Stromal cell of bone marrow (primary cell): ENCODE measurements at places on chromosomes 12 and 14.
A peak's percentile ranks its signal among the peaks of the same experiment; 100 is the strongest.

GRCh38 chr12:132084621-132085290 is 59.4 kb downstream of the DDX51 start:
- DNase-seq = peak; percentile 26

DNA sequence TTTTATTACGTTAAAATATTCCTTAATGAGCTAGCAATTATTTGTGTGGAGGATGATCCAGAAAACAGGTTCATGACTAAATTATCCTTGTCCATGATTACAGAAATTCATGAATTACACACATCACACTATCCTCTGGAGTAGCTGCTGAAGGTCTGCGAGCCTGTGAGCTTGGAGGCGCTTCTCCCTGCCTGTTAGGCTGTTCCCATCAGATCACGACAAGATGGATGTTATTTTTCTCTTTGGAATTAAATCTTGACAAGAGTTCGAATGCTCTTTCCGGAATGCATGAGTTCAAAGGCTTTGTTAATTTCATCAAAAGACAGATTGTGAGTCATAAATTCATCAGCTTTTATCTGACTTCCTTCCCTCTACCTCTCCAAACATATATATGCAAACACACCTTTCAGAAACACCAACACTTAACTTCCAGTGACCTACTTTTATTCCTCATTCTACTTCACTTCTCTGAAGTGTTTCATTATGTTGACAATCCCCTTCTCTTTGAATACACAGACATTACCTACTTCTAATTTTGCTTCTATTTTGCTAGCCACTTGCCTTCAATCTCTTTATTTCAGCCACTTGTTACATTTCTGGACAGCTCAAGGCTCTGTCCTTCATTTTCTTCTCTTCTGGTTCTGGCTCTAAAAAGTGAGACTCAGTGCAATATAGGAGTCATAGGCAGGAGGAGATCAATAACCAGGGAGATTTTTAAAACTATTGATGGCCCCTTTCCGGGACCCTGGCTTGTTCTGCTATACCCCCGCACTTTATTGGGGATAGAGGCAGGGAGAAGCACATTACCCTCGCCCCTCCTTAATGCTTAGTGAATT is 274.6 kb downstream of the BTG1 start:
- no peak for DNase-seq

DNA sequence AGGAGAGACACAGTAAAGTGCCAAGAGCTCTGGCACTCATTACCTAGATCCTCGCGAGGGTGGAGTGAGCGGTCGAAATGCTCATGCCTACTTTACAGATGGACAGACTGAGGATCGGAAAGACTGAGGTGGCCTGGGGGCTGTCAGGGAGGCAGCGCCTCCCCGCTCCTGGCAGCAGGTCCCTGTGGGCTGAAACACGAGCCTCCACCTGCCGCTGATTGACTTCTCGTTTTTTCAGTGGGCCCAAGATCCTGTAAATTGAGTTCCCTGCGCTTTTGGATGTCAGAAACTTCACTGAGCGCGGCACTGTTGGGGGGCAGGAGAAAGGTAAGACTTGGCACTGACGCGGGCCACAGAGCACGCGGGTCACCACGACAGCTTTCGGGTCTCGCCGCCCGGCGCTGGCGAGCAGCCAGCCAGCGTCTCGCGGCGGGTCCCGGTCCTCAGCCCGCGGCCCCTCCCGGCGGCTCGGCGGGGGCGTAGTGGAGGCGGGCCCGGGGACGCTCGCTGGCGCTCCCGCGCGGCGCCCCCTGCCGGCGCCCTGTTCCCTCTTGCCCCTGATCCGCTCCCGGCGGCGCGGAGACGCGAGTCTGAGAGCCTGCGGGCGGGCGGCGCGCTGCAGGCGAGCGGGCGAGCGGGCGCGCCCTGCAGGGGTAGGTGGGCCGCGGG is 552 bp upstream of the SCN8A start:
- peak; percentile 65 for DNase-seq

DNA sequence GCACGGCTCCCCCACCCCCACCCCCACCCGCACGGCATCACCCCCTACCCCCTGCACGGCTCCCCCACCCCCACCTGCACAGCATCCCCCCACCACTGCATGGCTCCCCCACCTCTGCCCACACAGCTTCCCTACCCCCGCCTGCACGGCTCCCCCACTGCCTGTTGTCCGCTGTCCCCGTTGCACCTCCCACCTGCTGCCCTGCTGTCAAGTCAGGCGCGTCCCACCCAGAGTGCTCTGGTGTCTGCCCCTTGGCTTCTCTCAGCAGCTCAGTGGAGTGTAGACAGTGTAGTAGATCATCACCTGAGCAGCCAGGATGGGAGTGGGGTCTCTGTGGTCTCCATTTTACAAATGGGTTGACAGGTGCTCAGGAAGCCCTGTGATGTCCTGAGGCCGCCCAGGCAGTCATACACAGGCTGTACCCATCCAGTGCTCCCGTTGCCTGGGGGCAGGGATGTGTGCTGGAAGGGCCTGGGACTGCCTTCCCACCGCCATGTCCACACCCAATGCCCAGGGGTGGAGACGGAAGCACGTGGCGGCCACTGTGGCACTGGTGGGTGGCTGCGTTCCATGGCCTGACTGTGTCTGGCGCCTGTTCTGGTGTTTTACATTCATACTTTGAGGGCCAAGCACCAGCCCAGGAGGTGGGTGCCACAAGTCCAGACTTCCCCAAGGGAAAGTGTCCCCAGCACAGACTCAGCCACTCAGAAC is 32.5 kb downstream of the PACS2 start:
- DNase-seq = no peak

GRCh38 chr12:129305851-129306250 is 452.6 kb downstream of the GLT1D1 start:
- no peak for DNase-seq
